ENCODE measurements at places on chromosomes 13 and 19.

DNA sequence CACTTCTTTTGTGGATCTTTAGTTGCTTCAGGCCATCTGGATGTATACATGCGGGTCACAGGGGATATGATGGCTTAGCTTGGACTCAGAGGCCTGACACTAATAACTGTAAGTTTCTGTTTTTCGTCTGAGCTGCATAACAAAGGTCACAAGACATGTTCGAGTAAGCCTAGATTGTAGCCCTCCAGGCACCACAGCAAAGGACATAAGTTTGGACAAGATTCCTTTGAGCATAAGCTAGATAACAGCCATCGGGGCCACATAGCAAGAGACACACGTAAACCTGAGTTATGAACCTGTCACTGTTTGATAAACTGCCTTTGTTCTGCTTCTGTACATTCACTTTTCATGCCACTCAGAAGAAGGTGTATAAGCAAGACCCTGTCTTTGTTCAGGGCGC lies 14.6 kb downstream of the IGFL3 start:
- DNase-seq: no peak

- DNase-seq: no peak
Observed at GRCh38 chr19:48962029-48962848, 2.9 kb upstream of the FTL start.

GRCh38 chr13:32473650-32474049 lies 45.7 kb upstream of the N4BP2L1 start:
- DNase-seq: no peak

DNA sequence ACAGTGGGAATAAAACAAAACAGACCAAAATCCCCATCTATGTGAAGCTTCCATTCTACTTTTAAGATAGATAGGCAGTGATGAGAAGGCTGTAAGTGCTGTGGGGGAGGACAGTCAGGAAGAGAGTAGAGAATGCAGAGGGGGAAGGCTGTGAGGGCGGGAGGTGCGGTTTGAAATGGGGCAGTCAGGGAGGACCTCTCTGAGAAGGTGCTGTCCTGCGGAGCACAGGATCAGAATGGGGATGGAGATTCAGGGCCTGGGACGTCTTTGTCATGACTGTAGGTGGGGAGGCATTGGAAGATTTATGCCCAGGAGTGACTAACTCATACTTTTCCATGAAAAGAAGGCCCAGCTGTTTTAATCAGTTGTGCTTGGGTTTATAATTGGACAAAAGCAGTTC lies 3.9 kb upstream of the GPR183 start:
- no peak for DNase-seq

DNA sequence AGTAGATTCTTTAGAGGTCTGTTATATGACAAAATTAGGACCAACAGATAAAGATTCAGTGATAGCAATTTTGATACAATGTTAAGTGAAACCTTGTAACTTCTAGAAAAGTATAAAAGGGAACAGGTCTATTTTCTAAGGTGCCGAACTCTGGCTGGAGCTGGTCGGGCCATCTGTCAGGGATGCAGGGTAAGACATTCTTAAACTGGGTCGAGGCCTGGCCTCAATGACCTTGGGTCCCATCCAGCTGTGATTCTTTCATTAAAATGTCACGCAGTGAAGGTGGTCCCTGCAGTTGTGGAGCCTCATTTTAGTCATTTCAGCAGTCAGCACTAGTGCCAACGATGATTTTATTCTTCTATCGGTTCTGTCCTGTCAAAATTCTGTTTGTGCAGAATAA lies 271.9 kb upstream of the SPRY2 start:
- DNase-seq: no peak

- no peak for DNase-seq
Observed at GRCh38 chr19:17762505-17763229, 11.4 kb downstream of the FCHO1 start.

DNA sequence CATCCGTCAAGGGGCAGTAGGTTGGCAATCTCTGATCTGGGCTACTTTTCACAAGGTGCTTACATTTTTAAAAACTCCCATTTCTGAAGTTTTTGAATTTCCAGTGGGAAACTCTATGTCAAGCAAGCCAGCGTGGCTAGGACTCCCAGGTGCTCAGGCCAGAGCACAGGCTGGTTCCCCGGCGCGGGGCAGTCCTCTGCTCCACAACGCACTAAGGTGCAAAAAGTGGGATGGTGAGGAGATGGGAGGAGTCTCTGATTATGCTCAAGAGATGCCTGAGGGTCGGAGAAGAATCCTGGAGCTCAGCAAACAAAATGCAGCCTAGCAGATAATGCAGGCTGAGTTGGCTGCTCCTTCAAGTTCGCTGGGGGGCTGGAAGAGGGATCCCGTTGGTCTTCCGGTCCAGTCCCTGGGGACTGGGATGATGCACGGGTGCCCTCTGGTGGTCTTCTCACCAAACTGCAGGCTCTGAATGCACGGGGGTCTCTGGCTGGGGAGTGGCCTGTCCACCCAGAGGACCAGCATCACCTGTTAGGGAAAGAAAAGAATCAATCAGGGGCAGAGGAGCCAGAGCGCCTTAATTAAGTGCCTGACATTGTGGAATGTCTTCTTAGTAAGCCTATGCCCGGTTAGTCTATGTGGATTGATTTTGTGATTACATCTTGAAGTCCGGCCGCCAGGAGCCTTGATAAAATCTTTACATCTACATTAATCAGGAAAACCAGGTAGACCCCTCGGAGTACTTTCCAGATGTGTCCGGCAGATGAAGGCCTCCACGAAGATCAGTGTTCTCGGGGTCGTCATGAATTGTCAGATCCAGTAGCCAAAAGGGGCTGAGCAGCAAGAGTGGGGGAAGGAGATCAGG lies 244.4 kb upstream of the MAB21L1 start:
- DNase-seq: no peak

DNA sequence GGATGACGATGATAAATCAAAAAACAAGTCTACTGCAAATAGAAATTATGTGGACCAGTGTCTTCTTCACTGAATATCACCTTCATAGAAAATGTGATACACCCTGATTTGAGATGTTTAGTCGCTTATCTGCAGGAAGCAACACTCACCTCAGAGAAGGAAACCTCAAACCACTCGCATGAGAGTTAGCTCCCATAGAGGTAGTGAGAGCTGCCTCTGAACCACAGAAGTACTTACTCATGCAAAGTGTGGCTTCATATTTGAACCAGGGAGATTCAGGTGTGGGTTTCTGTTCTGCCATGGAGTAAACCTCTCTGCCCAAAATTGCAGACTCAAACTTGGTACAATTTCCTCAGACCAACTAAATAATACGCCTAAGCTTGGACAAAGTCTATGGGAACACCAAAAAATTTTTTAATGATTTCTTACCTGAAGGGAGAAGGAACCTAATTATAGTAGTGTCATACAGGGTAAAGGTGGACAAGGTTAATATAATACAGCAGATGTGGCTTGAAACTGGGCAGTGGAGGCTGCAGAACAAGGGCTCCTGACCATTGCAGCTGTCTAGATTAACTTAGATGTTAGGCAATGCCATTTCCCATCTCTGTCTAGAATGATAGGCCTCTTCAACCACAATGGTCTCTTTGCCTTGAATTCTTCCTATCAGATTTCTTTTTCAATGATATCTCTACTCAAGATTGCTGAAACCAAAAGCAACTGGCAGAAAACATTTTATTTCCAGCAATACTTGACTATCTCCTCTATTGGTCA lies 29.6 kb upstream of the RCBTB2 start:
- DNase-seq: peak; percentile 40

DNA sequence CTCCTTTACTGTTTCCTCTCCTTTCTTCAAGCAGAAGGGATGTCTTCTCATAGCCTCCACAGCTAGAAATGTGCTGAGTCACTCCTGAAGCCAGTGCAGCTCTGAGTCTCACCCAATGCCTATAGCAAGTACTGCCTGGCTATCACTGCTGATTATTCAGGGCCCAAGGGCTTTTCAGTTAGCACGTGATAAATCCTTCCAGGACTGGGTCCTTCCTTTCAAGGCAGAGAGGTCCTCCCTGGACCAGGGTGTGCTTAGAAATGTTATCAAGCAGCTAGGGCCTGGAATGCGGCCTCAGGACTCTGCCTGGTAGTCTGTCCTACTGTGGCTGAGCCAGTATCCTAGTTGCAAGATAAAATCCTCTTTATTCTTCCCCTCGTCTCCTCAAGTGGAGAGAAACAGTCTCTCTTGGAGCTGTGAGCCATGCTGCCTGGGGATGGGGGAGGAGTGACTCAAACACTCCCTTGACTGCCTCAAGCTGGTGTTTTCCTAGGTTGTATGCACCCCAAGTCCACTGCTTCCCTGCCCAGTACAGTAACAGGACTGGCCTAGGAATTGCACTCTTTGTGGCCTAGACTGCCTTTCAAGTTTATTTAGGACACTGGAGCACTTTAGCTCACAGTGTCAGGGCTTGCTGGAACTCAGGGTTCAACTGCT lies 198.7 kb upstream of the SERP2 start:
- DNase-seq: no peak

GRCh38 chr13:48602296-48603016 lies 51.3 kb upstream of the CYSLTR2 start:
- no peak for DNase-seq

GRCh38 chr19:28899703-28900102 lies 313.2 kb downstream of the UQCRFS1 start:
- no peak for DNase-seq
